LHCN-M2 (cell line): ENCODE measurements at places on chromosomes 6 and 20. TPM values are rescaled to one million over a fixed set of nuclear protein-coding genes. Genes with fewer than 3 reads are reported as not detected.
A peak's percentile ranks its signal among the peaks of the same experiment; 100 is the strongest.

- DNase-seq = no peak
These were observed 15.3 kb upstream of the SULF2 start for GRCh38 chr20:47800623-47801022.

DNA sequence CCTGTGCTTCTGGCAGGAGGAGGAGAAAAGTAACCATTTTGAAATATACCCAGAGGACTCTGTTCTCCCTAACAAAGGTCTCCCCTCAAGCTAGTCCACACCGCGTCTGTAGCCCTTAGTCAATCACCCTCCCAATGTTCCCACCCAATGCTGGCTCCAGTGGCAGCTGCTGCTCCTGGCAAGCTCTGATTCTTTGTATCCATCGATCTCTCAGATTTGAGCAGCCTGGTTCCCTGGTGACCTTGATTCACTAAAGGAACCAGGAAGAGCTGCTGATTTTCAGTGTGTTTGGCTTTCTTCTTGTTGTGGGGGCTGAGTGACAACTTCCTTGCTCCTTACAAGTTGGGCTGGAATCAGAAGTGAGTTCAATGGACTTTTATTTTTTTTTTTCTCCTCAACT is 68.5 kb downstream of the FOXC1 start:
- DNase-seq = no peak

GRCh38 chr20:37917461-37917860 is 14.5 kb downstream of the VSTM2L start:
- DNase-seq = no peak

DNA sequence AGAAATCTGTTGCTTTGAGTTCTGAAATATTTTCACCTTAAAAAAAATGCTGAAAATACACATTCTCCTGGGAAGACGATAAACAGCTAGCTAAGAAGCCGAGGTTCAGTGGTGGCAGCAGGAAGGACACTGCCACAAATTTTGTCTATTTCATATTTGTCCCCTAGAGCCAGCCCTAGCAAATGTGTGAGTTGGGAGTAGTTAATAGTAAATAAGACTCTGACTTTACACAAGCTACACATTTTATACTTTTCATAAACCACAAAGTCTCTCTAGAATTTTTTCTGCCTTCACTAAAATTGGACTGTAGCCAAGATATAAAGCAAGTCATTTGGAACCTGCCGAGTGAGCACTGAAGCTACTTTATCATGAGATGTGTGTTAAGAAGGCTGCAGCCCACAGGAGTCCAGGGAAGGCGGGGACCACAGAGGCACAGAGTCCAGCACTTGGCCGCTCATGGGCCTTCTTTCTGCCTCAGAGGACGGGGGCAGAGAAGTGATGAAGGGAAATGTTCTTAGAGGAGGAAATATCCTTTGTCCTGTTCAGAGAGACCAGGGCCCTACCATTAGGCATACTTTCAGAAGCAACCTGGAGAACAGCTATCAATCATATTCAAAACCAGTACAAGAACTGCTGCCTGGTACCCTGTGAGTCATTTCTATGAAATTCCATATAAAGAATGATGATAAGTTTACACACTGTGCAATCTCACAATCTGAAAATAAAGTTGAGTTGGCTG is 241.7 kb upstream of the TAB2 start:
- DNase-seq = peak; percentile 50

GRCh38 chr6:113833537-113833936 is 23.6 kb upstream of the MARCKS start:
- DNase-seq = peak; percentile 48

GRCh38 chr6:7959453-7959852 is 48.9 kb upstream of the TXNDC5 start:
- no peak for DNase-seq

SLC17A4 gene
- total RNA-seq = not detected in 2 replicates

NKX2-4 gene
- not detected in 2 replicates for total RNA-seq

UNC5CL gene
- under 0.01 TPM in 1 of 2 replicates, not detected in the other for total RNA-seq

GRCh38 chr20:56424931-56425330 is 12.9 kb downstream of the CASS4 start:
- DNase-seq = no peak

SRSF12 gene
- total RNA-seq = not detected in 2 replicates

PPARD gene
- 9.5 and 11.0 TPM in 2 replicates for total RNA-seq

GLP1R gene
- total RNA-seq = not detected in 2 replicates

- DNase-seq = peak; percentile 35
These were observed 71.0 kb upstream of the CD83 start for GRCh38 chr6:14046476-14047068.

- DNase-seq = no peak
These were observed 5.3 kb downstream of the SNX5 start for GRCh38 chr20:17963114-17963897.

- no peak for DNase-seq
These were observed 202.8 kb upstream of the CST7 start for GRCh38 chr20:24746351-24746685.

DNA sequence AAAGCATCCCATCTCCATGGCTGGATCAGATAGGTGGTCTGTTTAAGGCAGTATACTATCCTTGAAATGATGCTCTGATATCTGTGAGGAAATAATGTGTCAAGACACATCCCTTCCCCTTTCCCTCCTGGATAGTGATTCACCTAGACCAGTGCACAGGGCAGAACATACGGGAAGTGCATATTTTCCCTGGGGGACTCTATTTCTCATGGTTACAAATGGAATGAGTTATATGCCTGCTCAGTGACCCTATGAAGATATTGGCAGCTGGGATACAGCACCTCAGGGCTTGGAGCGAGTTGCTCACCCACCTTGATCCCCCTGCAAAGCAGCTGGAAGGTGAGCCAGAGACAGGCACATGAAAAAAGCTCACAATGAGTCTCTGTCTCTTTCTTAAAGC is 67.5 kb upstream of the PRL start:
- peak; percentile 51 for DNase-seq

SLC4A11 gene
- total RNA-seq = 3.1 and 3.7 TPM in 2 replicates

- DNase-seq = peak; percentile 70
These were observed 17.9 kb upstream of the TRIM26 start for GRCh38 chr6:30231067-30231466.

DNA sequence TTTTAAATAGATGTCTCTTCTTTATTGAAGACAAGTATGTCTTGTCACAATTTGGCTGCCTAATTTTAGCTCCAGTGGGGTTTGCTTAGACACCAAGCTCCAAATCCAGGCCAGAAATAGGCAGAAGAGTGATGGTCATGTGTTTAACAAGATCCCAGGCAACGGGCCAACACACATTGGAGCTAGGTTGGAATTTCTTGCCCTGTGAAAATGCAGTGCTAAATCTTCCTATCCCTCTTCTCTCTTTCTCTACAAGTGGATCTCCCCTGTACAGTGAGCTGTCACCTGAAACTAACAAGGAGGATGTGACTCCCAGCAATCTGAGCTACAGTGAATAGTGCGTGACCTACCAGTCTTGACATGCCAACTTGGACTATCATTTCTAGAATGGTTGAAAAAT is 65.3 kb upstream of the VGLL2 start:
- DNase-seq = no peak

GRCh38 chr20:10219452-10219791 is 792 bp downstream of the SNAP25 start:
- peak; percentile 50 for DNase-seq

GRCh38 chr6:164763788-164764187 is 545.6 kb downstream of the C6orf118 start:
- DNase-seq = no peak

SPO11 gene
- not detected in 2 replicates for total RNA-seq

PRSS16 gene
- total RNA-seq = not detected in 2 replicates
